ENCODE measurements at places on chromosomes 16 and 17. TPM values are rescaled to one million over a fixed set of nuclear protein-coding genes. Genes with fewer than 3 reads are reported as not detected.

DNA sequence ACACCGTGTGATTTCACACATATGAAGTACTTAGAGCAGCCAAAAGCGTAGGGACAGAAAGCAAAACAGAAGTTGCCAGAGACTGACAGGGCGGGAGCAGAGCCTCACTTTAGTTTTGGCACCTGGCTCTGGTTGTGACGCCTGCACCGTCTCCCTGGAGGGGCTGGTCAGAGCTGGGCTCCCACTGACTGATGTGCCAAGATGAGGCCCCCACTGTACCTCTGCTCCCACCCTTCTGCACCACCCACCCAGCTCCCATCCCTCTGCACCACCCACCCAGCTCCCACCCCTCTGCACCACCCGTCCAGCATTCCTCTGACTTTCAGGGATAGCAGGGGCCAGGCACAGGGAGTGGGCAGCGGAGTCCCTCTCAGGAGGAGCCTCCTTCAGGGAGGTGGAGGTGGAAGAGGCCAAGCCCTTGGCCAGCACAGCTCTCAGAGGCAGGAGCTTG lies 3.2 kb upstream of the PRSS21 start:
- no peak overlapping the region for H3K4me3 ChIP-seq
- H3K27ac ChIP-seq: no peak overlapping the region
- no peaks in the 10 kb centered on the region for H3K36me3 ChIP-seq
- H3K4me1 ChIP-seq: no peaks in the 10 kb centered on the region
- no peaks in the 10 kb centered on the region for H3K27me3 ChIP-seq

GRCh38 chr16:80273635-80274538 lies 266.9 kb upstream of the DYNLRB2 start:
- H3K4me1 ChIP-seq: no peaks in the 10 kb centered on the region
- H3K36me3 ChIP-seq: no peaks in the 10 kb centered on the region
- H3K27ac ChIP-seq: no peak overlapping the region
- no peak overlapping the region for H3K4me3 ChIP-seq
- H3K27me3 ChIP-seq: no peaks in the 10 kb centered on the region

DNA sequence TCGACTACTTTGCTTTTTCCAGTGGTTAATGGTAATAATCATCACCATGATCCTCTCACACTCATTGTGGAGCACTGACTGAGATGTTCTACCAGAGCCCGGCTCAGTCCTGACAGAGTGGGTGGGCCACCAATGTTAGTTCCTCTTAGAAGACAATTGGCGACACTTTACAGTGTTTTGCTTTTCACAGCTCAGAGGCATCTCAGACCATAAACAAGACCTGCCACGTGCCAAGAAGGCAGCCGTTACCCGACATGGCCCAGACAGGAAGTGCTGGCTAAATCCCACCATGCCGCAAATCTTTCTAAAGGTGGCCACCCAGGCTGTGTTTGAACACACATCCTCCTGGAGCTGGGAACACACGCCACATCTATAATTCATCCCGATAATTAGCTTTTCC lies 103.7 kb downstream of the XYLT1 start:
- H3K27me3 ChIP-seq: no peaks in the 10 kb centered on the region
- H3K4me3 ChIP-seq: no peak overlapping the region
- H3K36me3 ChIP-seq: no peaks in the 10 kb centered on the region
- H3K4me1 ChIP-seq: no peaks in the 10 kb centered on the region
- no peak for DNase-seq

- H3K36me3 ChIP-seq: no peaks in the 10 kb centered on the region
- DNase-seq: peak; percentile 44
- H3K27me3 ChIP-seq: no peaks in the 10 kb centered on the region
- peak overlapping the region; percentile 78 for H3K27ac ChIP-seq
- H3K4me1 ChIP-seq: peaks cover 7% of the 10 kb centered on the region
Measured at GRCh38 chr16:642189-643049, 791 bp downstream of the MCRIP2 start.

GRCh38 chr17:79671085-79671694 lies 59.6 kb upstream of the ENPP7 start:
- H3K4me3 ChIP-seq: no peak overlapping the region
- H3K27me3 ChIP-seq: peaks cover 3% of the 10 kb centered on the region
- no peak overlapping the region for H3K27ac ChIP-seq
- DNase-seq: no peak
- H3K36me3 ChIP-seq: no peaks in the 10 kb centered on the region

- H3K36me3 ChIP-seq: no peaks in the 10 kb centered on the region
- no peak overlapping the region for H3K4me3 ChIP-seq
- DNase-seq: no peak
- H3K27me3 ChIP-seq: no peaks in the 10 kb centered on the region
- peaks cover 10% of the 10 kb centered on the region for H3K4me1 ChIP-seq
- peak overlapping the region; percentile 66 for H3K27ac ChIP-seq
Measured at GRCh38 chr17:81416612-81417011, 21.4 kb downstream of the BAHCC1 start.

The OTOP3 gene
- total RNA-seq: not detected

The TM4SF5 gene
- total RNA-seq: not detected

DNA sequence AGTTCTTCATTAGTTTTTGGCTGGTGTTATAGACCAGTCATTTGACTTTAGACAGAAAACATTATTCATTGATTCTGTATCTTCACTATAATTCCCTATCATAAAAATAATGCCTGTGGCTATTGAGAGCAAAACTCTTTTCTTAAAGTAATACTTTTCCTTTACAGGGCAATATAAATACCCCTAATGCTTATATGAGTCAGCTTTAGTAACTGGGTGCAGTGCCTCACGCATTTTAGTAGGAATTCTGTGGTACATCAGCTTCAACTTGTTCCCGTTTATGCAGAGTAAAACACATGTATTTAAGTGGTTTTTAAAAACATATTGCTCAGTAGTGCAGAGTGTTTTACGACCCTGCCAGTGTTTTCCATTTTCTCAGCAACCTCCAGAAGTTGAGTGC lies 68.1 kb downstream of the SEC14L1 start:
- no peak overlapping the region for H3K27ac ChIP-seq
- H3K4me1 ChIP-seq: peaks cover 6% of the 10 kb centered on the region
- DNase-seq: no peak
- H3K36me3 ChIP-seq: peaks cover 8% of the 10 kb centered on the region

The CHST4 gene
- total RNA-seq: 1.2 TPM

The KRT40 gene
- total RNA-seq: 0.74 TPM

The SPAG7 gene
- 54.2 TPM for total RNA-seq

The PRM2 gene
- 343 TPM for total RNA-seq

GRCh38 chr17:58200024-58200633 lies 7.6 kb downstream of the EPX start:
- peak; percentile 20 for DNase-seq
- no peak overlapping the region for H3K4me3 ChIP-seq
- no peak overlapping the region for H3K27ac ChIP-seq
- H3K27me3 ChIP-seq: no peaks in the 10 kb centered on the region
- H3K4me1 ChIP-seq: no peaks in the 10 kb centered on the region

The CA7 gene
- 1.9 TPM for total RNA-seq

GRCh38 chr17:35372846-35373533 lies 431 bp downstream of the SLFN11 start:
- H3K36me3 ChIP-seq: no peaks in the 10 kb centered on the region
- no peaks in the 10 kb centered on the region for H3K27me3 ChIP-seq
- no peaks in the 10 kb centered on the region for H3K4me1 ChIP-seq
- DNase-seq: peak; percentile 14
- peak overlapping the region; percentile 40 for H3K4me3 ChIP-seq

The FOXJ1 gene
- 0.55 TPM for total RNA-seq

DNA sequence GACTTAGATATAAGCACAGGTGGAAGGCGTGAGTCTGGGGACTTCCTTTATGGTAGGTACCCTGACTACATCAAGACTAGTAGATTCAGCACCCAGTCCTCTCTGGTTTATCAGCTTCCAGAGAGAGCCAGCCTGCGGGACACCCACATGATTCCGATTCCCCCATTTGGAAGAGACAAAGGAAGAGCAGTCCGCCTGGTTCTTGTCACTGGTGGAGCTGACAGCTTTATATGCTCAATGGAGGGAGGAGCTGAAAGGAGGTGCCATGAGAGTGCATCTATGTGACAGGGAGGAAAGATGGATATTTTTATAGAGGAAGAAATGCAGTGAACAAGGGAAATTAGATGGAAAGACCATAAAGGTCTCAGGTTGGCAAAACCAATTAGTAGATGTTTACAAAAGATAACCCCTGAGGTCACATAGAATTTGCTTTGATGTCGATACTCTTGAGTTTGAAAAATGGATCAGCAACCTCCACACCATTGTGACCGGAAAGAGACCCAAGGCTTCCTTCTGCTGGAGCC lies 437.7 kb downstream of the PMP22 start:
- no peak for DNase-seq
- H3K27me3 ChIP-seq: no peaks in the 10 kb centered on the region
- H3K27ac ChIP-seq: no peak overlapping the region
- no peak overlapping the region for H3K4me3 ChIP-seq
- H3K36me3 ChIP-seq: no peaks in the 10 kb centered on the region
- H3K4me1 ChIP-seq: no peaks in the 10 kb centered on the region

The SDR42E2 gene
- total RNA-seq: not detected

The SLC38A8 gene
- not detected for total RNA-seq

DNA sequence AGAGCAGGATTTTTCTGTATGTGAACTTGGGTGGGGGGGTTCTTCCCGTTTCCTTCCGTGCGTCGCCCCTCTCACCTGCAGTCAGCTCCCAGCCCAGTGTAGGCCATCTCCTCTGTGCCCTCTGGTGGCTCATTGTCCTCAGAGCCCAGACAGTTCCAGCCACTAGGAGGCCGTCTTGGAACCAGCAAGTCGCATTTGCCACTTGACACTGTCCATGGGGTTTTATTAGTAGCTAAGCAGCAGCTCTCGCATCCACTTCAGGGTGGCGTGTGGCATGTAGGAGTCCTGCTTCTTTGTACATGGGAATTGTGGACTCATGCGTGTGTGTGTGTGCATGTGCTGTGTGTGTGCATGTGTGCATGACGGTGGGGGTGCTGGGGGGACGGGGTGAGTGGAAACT lies 74.0 kb downstream of the SEC14L1 start:
- H3K4me3 ChIP-seq: no peak overlapping the region
- no peak for DNase-seq
- peaks cover 3% of the 10 kb centered on the region for H3K4me1 ChIP-seq
- H3K36me3 ChIP-seq: peaks cover 25% of the 10 kb centered on the region
- no peak overlapping the region for H3K27ac ChIP-seq

DNA sequence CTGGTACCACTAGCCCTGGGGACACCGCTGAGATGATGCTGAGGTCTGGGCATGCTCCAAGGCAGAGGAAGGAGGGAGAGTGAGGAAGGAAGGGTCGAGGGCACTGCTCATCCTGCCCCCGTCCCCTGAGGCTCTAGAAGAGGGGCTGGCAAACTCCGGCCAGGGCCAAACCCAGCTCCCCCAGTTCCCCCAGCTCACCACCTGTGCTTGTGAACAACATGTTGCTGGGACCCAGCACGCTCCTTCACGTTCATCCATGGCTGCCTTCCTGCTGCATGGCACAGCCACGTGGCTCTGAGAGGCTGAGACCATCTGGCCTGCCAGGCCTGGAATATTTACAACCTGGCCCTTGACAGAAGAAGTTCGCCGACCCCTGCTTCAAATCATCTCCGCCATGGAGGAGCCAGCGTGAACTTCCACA lies 81.2 kb downstream of the RBFOX3 start:
- no peak overlapping the region for H3K27ac ChIP-seq
- no peak overlapping the region for H3K4me3 ChIP-seq
- no peak for DNase-seq
- H3K4me1 ChIP-seq: no peaks in the 10 kb centered on the region

The NPIPA2 gene
- 1.4 TPM for total RNA-seq

- no peak overlapping the region for H3K4me3 ChIP-seq
- H3K27me3 ChIP-seq: no peaks in the 10 kb centered on the region
- DNase-seq: no peak
- H3K36me3 ChIP-seq: no peaks in the 10 kb centered on the region
Measured at GRCh38 chr16:78705694-78706093, 606.2 kb downstream of the WWOX start.

The CES5A gene
- total RNA-seq: not detected

The NPIPA7 gene
- total RNA-seq: 4.4 TPM

The PRSS8 gene
- total RNA-seq: 29.9 TPM

- peak overlapping the region; percentile 18 for H3K27ac ChIP-seq
- peaks cover 3% of the 10 kb centered on the region for H3K36me3 ChIP-seq
- DNase-seq: peak; percentile 8
- H3K4me1 ChIP-seq: no peaks in the 10 kb centered on the region
- no peaks in the 10 kb centered on the region for H3K27me3 ChIP-seq
Measured at GRCh38 chr17:47621293-47622179, 28.2 kb upstream of the KPNB1 start.

- no peak overlapping the region for H3K4me3 ChIP-seq
- DNase-seq: no peak
- no peaks in the 10 kb centered on the region for H3K27me3 ChIP-seq
- H3K4me1 ChIP-seq: no peaks in the 10 kb centered on the region
- no peaks in the 10 kb centered on the region for H3K36me3 ChIP-seq
Measured at GRCh38 chr17:33121756-33122155, 130.1 kb downstream of the SPACA3 start.

- H3K4me1 ChIP-seq: peaks cover 9% of the 10 kb centered on the region
- H3K4me3 ChIP-seq: no peak overlapping the region
- no peaks in the 10 kb centered on the region for H3K36me3 ChIP-seq
- DNase-seq: no peak
- no peak overlapping the region for H3K27ac ChIP-seq
Measured at GRCh38 chr16:84614073-84614459, 3.8 kb downstream of the COTL1 start.

DNA sequence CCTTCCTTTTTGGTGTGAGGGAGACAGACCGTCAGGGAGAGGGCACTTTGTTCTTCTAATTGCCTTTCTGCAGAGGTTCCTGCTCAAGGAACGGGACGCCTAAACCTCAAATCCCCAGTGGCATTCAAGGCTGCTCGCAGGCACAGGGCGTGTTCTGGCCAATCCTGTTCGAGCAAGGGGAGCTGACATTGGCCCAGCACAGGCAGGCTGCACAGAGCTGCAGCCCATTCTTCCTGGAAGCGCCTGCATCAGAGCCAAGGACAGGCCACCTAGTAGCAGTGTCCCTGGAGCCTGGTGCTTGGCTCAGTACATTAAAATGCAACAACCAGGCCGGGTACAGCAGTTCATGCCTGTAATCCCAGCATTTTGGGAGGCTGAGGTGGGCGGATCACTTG lies 72.2 kb upstream of the CREBBP start:
- DNase-seq: no peak
- H3K4me1 ChIP-seq: no peaks in the 10 kb centered on the region
- no peaks in the 10 kb centered on the region for H3K36me3 ChIP-seq

The TMC6 gene
- total RNA-seq: 36.1 TPM

DNA sequence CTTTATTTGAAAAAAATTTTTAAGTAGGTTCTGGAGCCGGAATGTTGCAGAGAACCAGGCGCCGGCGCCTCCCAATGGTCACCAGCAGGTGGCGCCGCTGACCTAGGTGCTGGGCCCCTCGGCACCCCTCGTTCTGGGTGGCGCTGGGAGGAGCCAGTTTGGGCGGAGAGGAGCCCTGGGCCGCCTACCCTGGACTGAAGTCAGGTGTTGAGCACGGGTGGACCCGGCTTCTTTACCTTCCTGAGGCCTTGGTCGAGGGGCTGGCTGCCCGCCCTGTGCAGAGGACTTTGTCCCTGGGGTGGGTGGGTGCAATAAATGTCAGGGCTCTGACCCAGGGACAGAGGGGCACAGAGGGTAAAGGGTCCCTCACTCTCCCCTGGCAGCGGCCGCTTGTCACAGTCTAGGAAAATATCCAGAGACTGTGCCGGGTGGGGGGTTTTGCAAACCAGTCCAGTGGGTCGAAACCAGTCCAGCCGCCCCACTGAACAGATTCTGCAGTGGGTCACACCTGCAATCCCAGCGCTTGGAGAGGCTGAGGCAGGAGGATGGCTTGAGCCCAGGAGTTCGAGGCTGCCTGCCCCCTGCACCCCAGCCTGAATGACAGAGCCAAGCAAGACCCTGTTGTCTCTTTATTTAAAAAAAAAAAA lies 30.1 kb upstream of the TNFRSF13B start:
- no peaks in the 10 kb centered on the region for H3K4me1 ChIP-seq
- no peaks in the 10 kb centered on the region for H3K27me3 ChIP-seq
- DNase-seq: peak; percentile 75
- H3K4me3 ChIP-seq: no peak overlapping the region
